T-helper 17 cell (primary cell): ENCODE measurements at places on chromosomes 3 and 15.

- H3K4me1 ChIP-seq, result peaks cover 9% of the 10 kb centered on the region
- H3K36me3 ChIP-seq, result peaks cover 3% of the 10 kb centered on the region
Measured at GRCh38 chr3:71564361-71564760, 19.2 kb downstream of the FOXP1 start.

DNA sequence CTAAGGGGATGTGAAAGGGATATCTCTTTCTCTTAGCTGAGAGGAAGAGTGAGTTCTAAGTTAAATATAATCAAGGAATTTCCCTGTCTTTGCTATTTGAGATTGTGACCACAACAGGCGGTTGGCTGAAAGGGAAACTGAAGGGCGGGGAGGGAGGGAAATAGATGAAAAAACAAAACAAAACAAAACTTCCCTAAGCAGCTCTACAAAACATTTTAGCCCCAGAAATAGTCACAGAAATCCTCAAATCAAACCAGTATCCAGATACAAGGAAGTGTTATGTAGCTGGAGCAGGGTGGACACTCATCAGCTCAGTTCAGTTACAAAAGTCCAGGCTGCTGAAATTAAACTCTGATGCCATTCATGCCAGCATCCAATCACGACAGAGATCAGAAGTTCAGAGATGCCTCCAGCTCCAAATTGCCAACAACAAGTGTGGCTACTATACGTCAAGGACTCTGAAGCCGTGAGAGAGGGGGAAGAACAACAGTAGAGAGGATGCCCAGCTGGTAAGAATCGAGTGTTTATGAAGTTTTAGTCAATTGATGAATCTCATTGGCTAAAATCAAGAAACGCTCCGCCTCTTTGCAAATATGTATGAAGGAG is 319 bp upstream of the TP63 start:
- peaks cover 11% of the 10 kb centered on the region for H3K4me1 ChIP-seq
- peak overlapping the region; percentile 71 for H3K4me3 ChIP-seq
- peak overlapping the region; percentile 43 for H3K27ac ChIP-seq
- no peaks in the 10 kb centered on the region for H3K27me3 ChIP-seq
- DNase-seq, result no peak

DNA sequence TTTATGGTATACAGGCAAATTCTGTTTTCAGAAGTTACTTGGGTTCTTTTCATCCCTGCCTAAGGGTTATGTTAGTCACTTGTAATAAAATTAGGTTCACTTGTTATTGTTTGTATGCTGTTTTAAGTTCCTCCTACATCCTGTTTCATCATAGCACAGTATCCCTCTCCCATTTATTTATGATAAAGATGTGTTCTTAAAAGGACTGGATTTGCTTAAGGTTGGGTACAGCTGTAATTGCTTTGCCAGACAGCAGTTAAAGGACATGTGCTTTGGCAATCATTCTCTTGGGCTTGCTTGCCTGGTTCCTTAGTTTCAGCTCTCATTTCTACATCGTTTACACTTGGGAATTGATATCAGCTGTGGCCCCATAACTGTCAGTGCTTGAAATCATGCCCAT is 11.7 kb downstream of the ATP2C1 start:
- no peak for DNase-seq
- H3K27me3 ChIP-seq, result no peaks in the 10 kb centered on the region
- H3K4me1 ChIP-seq, result peaks cover 49% of the 10 kb centered on the region
- no peak overlapping the region for H3K4me3 ChIP-seq

DNA sequence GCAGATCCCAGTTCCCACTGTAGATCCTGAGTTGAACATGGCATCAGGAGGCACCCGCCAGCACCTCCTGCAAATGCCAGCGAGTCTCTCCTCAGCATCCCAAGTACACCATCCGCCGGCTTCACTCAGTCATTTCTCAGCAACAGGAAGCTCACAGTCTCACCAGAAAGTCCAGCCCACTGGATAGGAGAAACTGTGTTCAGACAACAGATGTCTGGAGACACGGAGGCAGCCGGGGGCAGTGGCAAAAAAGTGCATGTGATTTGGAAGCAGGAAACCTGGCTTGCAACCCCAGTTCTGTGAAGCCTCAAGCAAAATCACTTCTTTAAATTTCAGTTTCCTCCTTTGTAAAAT is 68.7 kb downstream of the SRGAP3 start:
- DNase-seq, result no peak
- H3K27ac ChIP-seq, result peak overlapping the region; percentile 78
- H3K27me3 ChIP-seq, result no peaks in the 10 kb centered on the region
- peaks cover 16% of the 10 kb centered on the region for H3K4me1 ChIP-seq
- H3K36me3 ChIP-seq, result no peaks in the 10 kb centered on the region

DNA sequence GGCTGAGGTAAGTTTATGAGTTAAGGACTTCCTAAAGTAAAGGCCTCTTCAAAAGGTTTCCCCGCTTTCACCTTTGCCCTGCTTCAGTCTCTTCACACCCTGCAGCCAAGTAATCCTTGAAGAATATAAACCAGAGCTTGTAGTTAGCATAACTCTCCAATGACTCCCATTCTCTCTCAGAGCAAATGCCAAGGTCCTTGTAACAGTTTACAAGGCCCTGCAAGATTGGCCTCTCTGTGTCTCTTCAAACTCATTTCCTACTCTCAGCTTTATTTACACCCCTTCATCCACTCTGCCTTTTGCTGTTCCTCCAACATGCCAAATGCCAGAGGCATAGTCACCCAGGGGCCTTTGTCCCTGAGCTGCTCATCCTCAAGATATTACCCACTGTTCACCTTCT is 60.5 kb upstream of the MME start:
- H3K4me1 ChIP-seq, result no peaks in the 10 kb centered on the region
- no peaks in the 10 kb centered on the region for H3K27me3 ChIP-seq
- H3K36me3 ChIP-seq, result no peaks in the 10 kb centered on the region
- no peak overlapping the region for H3K4me3 ChIP-seq
- H3K27ac ChIP-seq, result no peak overlapping the region

DNA sequence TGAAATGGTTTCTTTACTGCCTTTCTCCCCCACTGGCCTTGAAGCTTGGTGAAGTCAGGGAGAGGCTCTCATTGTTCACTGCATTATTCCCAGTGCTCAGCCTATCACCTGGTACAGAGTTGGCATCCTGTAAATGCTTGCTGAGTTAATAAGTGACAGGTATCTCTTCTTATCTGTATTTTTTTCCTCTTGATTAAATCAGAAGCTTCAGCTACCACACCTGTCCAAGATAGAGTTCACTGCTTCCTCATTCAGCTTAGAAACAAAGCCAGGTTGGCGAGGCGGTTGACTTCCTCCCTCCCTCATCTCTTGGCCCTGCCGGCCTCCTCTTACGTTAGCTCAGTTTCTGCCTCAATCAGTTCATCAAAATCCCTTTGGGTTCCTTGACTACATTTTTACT is 142.8 kb downstream of the LIPC start:
- H3K4me1 ChIP-seq, result peaks cover 11% of the 10 kb centered on the region
- DNase-seq, result no peak
- no peaks in the 10 kb centered on the region for H3K27me3 ChIP-seq
- peak overlapping the region; percentile 88 for H3K27ac ChIP-seq
- no peak overlapping the region for H3K4me3 ChIP-seq

DNA sequence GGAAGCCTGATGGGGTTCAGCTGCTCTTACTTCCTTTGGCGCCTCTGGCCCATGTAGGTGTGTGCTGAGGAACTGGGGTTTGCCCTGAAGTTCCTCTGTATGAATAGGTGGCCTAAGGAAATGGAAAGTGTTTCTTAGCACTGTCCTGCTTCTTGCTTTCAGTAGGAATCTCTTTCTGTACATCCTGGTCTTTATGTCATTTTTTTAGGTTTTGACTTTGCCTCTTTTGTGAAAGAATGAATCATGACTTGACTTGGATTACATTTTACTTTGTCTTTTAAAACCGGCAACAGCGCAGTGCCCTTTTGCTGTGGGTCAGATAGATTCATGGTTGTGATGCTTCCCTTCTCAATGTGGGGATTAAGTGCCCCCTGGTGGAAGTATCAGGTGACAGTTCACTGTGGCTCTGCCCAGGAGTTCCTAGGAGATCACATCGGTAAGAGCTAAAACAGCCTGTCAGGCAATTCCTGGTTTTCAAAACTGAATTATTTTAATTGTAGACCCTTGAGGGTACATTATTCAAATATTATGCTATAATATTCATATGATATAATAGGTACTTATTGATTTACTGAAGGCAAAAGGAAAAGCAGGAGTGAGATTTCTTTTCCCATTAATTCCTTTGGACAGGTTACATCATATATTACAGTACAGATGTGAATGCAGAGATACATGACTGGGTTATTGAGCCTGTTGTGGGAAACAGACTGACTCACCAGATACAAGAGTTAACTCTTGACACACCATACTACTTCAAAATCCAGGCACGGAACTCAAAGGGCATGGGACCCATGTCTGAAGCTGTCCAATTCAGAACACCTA is 95.4 kb downstream of the HCN4 start:
- peaks cover 2% of the 10 kb centered on the region for H3K4me1 ChIP-seq
- DNase-seq, result no peak
- H3K27me3 ChIP-seq, result no peaks in the 10 kb centered on the region
- peak overlapping the region; percentile 9 for H3K4me3 ChIP-seq

DNA sequence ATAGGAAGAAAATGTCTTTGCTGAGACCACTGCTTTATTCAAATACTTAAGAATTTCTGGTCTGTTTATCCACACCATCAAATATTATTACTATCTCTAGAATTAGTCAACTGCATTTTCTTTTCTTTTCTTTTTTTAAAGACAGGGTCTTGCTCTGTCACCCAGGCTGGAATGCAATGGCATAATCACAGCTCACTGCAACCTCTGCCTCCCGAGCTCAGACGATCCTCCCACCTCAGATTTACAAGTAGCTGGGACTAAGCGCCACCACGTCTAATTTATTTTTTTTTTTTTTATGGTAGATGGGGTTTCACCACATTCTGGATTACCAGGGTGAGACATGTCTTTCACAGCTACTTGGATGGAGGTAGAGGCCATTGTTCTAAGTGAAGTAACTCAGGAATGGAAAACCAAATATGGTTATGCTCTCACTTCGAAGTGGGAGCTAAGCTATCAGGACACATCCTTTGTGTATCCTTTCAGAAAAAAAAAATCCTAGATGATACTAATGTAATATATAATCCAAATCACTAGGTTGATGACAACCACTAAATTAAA is 52.8 kb downstream of the STAG1 start:
- peaks cover 2% of the 10 kb centered on the region for H3K36me3 ChIP-seq
- no peak overlapping the region for H3K4me3 ChIP-seq
- H3K27me3 ChIP-seq, result no peaks in the 10 kb centered on the region
- H3K4me1 ChIP-seq, result peaks cover 9% of the 10 kb centered on the region

DNA sequence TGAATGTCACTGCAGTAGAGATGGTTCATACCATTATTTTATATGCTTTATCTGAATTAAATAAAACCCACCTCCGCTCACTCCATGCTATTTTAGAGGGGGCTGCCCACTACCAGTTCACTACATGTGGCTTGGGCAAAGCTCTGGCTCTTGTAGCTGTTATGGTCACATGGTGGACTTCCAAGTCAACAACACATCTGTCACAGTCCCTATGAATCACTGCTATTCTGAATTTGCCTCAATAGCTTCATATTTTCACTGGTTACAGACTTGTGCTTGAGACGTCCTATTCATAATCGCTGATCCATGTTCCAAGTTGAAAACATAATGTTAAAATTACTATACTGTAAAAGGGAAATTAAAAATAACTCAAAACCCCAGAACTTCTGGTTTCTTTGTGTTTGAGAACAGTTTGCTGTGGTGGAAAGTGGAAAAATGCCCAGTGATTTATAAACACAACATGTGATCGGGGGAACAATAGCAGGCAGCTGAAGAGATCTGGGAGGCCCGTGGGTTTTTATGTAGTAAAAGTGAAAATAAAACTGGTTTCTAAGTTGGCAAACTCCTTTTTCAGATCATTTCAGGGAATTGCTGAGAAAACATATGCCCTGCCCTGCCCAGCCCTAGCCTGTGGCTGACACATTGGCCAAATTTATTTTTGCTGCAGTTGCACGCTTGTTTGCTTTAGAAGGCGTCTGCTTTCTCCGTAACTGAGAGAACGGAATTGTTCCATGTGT is 128.8 kb upstream of the PRR23C start:
- H3K27me3 ChIP-seq, result peaks cover 4% of the 10 kb centered on the region
- H3K27ac ChIP-seq, result no peak overlapping the region
- H3K36me3 ChIP-seq, result no peaks in the 10 kb centered on the region
- H3K4me3 ChIP-seq, result no peak overlapping the region

GRCh38 chr3:46360907-46361306 is 7.0 kb downstream of the CCR2 start:
- no peaks in the 10 kb centered on the region for H3K27me3 ChIP-seq
- peak overlapping the region; percentile 64 for H3K4me3 ChIP-seq
- peaks cover 42% of the 10 kb centered on the region for H3K4me1 ChIP-seq
- no peak for DNase-seq
- peaks cover 10% of the 10 kb centered on the region for H3K36me3 ChIP-seq

DNA sequence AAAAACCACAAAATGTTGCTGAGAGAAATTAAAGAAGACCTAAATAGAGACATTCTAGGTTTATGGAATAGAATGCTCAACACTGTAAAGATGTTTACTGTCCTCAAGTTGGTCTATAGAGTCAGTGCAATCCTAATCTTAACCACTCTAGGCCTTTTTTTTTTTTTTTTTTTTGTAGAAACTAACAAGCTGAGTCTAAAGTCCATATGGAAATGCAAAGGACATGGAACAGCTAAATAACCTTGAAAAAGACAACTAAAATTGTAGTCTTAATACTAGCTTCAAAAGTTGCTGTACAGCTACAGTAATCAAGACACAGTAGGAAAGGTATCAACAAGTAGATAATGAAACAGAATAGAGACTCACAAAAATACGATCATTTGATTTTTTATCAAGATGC is 32.9 kb downstream of the CDV3 start:
- no peak for DNase-seq
- H3K27ac ChIP-seq, result no peak overlapping the region
- peaks cover 8% of the 10 kb centered on the region for H3K36me3 ChIP-seq
- H3K4me1 ChIP-seq, result peaks cover 2% of the 10 kb centered on the region

- H3K4me1 ChIP-seq, result no peaks in the 10 kb centered on the region
- no peaks in the 10 kb centered on the region for H3K36me3 ChIP-seq
- DNase-seq, result no peak
- H3K4me3 ChIP-seq, result no peak overlapping the region
- no peak overlapping the region for H3K27ac ChIP-seq
Measured at GRCh38 chr3:157594413-157594812, 91.2 kb upstream of the VEPH1 start.

GRCh38 chr3:40309925-40310695 is 603 bp downstream of the EIF1B start:
- H3K27me3 ChIP-seq, result no peaks in the 10 kb centered on the region
- H3K4me1 ChIP-seq, result peaks cover 15% of the 10 kb centered on the region
- peaks cover 6% of the 10 kb centered on the region for H3K36me3 ChIP-seq

DNA sequence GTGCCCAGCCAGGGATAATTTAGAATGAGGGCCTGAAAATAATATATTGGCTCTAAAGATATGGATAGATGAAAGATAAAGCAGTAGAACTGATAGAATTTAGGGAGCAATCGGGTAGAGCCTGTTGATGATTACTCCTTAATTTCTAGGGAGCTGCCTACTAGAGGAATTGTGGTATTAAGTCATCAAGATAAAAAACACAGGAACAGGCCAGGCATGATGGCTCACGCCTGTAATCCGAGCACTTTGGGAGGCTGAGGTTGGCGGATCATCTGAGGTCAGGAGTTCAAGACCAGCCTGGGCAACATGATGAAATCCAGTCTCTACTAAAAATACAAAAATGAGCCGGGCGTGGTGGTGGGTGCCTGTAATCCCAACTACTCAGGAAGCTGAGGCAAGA is 130.4 kb downstream of the PCCB start:
- peaks cover 2% of the 10 kb centered on the region for H3K36me3 ChIP-seq
- DNase-seq, result no peak
- H3K27me3 ChIP-seq, result no peaks in the 10 kb centered on the region
- peaks cover 4% of the 10 kb centered on the region for H3K4me1 ChIP-seq
- H3K4me3 ChIP-seq, result no peak overlapping the region
